ENCODE measurements at places on chromosomes 4 and X.

DNA sequence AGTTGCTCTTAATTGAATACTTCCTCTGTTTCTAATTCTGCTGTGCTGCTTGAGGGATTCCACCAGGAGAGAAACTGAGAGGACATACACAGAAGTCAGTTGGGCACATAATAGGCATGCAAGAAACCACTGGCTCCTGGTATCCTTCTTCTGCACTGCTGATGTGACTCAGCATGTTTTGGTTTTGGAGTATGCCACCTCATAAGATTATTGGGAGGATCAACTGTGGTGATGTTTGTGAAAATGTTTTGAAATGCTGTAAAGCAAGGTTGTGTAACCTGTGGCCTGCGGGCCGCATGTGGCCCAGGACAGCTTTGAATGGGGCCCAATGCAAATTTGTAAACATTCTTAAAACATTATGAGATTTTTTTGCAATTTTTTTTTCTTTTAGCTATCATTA, 119.6 kb downstream of the GATB start:
- no peak for DNase-seq

- no peak for DNase-seq
Observed at GRCh38 chrX:77779695-77780094, 6.3 kb downstream of the ATRX start.

- no peak for DNase-seq
Observed at GRCh38 chr4:6706173-6706572, 3.5 kb downstream of the MRFAP1L1 start.

DNA sequence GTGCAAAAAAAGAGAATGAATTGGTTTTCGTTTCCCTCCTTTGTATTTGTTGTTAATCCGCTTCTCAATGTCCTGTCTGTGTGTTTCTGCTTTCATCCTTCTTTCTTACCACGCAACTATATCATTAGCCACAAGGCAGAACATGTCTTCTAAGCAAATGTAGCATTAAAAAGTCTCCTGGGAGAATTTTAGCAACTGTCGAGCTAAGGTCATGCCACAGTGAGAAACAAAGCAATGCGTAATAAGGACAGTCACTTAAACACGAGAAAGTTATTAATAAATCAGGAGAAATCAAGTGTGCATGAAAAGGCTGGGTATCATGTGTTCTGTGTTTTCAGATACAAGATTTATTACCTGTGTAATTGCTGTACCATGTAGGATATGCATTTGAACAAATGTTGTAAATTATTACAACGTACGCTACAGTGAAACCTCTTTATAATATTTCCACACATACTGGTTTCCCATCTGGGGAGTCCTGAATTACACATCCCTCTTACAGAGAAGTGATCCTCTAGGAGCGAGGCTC, 890.8 kb downstream of the TRIML1 start:
- DNase-seq, result no peak

GRCh38 chrX:118736394-118737010, 9.1 kb downstream of the IL13RA1 start:
- no peak for DNase-seq

GRCh38 chrX:22025751-22026150, 6.4 kb upstream of the PHEX start:
- DNase-seq, result no peak

GRCh38 chr4:175459571-175459970, 352.5 kb downstream of the GPM6A start:
- DNase-seq, result no peak

DNA sequence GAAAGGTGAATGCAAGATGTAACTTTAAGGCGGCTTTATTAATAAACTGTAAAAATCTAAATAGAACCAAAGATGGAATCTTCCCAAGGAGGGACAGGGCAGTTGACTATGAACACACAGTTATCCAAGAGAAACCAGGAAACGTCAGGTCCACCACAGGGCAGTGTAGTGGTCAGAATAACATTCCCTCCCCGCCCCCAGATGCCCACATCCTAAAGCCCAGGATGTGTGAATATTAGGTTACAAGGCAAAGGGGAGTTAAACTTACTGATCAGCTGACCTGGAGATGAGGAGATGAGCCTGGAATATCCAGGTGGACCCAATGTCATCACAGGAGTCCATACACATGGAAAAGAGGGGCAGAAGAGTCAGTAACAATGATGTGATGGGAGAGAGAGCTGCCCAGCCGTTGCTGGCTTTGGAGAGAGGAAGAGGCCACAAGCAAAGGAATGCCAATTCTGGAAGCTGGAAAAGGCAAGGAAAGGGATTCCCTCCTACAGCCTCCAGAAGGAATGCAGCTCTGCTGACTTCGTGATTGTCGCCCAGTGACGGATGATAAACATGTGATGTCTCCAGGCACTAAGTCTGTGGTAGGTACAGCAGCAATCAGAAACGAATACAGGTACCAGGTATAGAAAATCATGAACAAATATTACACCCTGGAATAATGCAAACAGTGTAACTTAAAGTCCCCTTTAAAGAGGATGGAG, 5.2 kb downstream of the SH3KBP1 start:
- no peak for DNase-seq

GRCh38 chrX:141185366-141185765, 8.4 kb upstream of the LDOC1 start:
- no peak for DNase-seq

- DNase-seq, result no peak
Observed at GRCh38 chr4:112251019-112251643, 19.5 kb downstream of the AP1AR start.

DNA sequence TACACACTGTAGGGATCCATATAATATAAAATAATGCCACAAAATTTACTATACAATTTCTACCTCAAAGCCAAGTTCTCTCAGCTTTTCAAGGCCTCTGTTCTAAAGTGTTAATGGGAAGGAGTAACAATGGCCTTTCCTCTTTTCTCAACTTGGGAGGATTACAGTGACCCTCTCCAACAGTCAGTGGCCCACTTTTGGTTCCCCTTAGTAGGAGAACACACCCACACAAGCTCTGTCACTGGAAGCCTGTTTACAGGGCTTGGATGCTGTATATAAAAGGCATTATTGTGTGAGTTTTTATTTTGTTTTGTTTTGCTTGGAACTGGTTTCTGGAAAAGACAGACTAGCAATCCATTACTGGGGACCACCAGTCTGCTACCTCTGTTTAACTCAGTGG, 1.8 kb downstream of the ARHGEF6 start:
- no peak for DNase-seq

DNA sequence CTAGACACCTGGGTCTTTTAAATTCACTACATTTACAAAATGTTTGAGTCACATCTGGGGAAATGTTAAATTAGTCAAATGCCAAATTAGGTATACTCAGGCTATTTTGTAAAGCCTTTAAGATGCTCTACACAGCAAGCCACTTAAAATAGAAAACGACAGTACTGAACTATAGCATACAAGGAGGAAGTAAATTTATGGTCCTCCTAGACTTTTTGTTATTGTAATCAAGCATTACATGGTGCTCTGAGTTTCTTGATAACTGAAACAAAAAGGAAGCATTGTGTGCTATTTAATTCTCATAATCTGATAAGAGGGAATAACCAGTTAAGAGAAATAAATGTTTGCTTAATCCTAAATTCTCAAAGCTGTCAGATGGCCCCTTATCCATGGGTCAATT, 46.2 kb downstream of the SLC9A7 start:
- no peak for DNase-seq

Data from NCI-H1417 treated with DMSO at 0.1 percent for 48 hours (cell line).